ENCODE measurements at places on chromosomes 13 and 19.

- DNase-seq = no peak
Observed at GRCh38 chr13:101308247-101309013, 107.9 kb downstream of the NALCN start.

DNA sequence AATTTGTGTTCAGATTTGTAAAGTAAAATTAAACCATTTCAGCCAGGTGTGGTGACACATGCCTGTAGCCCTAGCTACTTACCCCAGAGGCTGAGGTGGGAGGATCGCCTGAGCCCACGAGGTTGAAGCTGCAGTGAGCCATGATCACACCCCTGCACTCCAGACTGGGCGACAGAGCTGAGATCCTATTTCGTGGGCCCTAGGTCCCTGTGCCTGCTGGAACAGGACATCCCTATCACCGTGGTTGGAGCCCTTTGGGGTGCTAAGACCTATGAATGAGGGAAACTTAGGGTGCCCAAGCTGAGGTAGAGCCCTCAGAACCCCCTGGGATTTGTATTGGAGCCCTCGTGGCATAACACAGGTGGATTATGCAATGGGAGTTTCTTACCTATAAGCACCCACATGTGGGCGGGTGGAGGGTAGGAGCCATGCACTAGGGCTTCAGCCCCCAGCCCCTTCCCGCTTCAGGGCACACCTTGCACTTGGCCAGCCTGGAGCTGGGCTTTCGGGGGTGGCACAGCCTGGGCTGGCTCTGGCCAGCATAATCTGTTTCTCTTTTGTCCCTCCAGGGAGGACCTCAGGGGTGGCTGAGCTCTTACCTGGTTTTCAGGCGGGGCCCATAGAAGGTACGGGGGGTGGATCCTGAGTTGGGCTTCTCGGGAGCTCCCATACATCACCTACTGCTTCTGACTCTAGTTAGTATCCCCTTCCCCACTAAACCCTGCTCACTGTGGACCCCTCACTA lies 7.2 kb upstream of the USF2 start:
- DNase-seq = peak; percentile 17

GRCh38 chr13:100269837-100270236 lies 180.9 kb downstream of the PCCA start:
- DNase-seq = peak; percentile 28

DNA sequence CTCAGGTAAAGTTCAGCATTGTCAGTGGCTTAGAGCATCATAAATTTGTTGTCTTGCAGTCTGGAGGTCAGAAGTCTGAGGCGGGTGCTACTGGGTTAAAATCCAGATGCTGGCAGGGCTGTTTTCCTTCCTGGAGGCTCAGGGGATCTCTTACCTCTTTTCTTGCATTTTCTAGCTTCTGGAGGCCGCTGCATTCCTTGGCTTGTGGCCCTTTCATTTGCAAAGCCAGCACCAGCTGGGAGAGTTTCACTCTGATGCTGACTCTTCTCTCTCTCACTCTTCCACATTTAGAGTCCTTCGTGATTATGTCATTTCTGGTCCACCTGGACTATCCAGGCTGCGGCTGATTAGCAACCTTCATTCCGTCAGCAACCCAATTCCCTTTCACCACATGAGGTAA lies 38.1 kb upstream of the SLC10A2 start:
- DNase-seq = no peak

GRCh38 chr19:19544954-19545591 lies 7.0 kb downstream of the CILP2 start:
- no peak for DNase-seq

GRCh38 chr19:34269968-34270621 lies 15.7 kb downstream of the GARRE1 start:
- DNase-seq = no peak
